ENCODE measurements at places on chromosomes 5 and 9. TPM values are rescaled to one million over a fixed set of nuclear protein-coding genes. Genes with fewer than 3 reads are reported as not detected.

The HMCN2 gene
- 15.9 TPM for total RNA-seq

The ACSL6 gene
- 2.3 TPM for total RNA-seq

The MPDZ gene
- 96.8 TPM for total RNA-seq

The PRR16 gene
- 7.6 TPM for total RNA-seq

The MIER3 gene
- total RNA-seq, result 36.6 TPM

The CD274 gene
- total RNA-seq, result 2.4 TPM

The TAF1L gene
- total RNA-seq, result not detected

The EQTN gene
- total RNA-seq, result 0.74 TPM

The SLC25A48 gene
- total RNA-seq, result 0.37 TPM

The C5orf34 gene
- 9.7 TPM for total RNA-seq

The GNG10 gene
- total RNA-seq, result 90.4 TPM

The CNTNAP3 gene
- total RNA-seq, result 20.9 TPM

GRCh38 chr5:37717613-37718431 lies 122.0 kb downstream of the GDNF start:
- peak; percentile 77 for DNase-seq

DNA sequence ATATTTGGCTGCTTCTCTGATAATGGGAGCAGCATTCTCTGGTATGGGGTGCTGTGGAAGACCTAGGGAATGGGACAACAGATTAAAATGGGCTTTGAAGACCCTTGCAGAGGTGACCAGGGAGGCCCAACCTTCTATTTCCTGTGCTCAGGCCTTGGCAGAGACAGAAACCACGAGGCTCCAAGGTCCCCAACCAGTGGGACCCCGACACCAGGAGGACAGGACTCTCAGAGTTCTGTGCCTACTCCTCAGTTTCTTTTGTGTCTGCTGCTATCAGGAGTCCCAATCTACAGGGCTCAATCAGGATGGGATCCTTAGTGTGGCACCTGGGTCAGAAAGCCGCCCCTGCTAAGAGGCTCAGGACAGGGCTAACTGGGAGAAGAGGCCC lies 29.3 kb downstream of the CSF2 start:
- DNase-seq, result no peak

- DNase-seq, result no peak
Observed at GRCh38 chr5:140005145-140005591, 37.9 kb downstream of the NRG2 start.

- DNase-seq, result no peak
Observed at GRCh38 chr5:33793276-33793675, 98.5 kb downstream of the ADAMTS12 start.

DNA sequence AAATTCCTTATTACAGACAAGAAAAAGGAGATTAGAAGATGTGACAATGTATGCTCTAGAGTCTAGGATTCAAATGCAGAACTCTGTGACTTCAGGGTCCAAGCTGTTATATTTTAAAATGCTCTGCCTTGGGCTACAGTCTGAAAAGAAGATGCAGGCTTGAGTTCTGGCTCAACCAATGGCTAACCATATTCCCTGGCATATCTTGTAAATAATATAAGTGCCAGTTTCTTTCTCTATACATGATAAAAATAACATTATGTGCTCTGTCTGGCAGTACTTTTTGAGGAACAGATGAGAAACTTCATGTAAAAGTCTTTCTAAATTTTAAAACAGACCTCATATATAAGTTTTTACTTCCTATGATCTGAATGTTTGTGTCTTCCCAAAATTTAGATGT lies 926.5 kb upstream of the CDH6 start:
- DNase-seq, result no peak

GRCh38 chr9:4293293-4293941 lies 6.5 kb downstream of the GLIS3 start:
- no peak for DNase-seq

GRCh38 chr9:96484521-96484931 lies 34.6 kb downstream of the HABP4 start:
- DNase-seq, result no peak

GRCh38 chr9:99031319-99031718 lies 73.6 kb upstream of the TGFBR1 start:
- DNase-seq, result no peak

Data from urinary bladder (tissue), 4 donors.